ENCODE measurements at places on chromosomes 1 and 21.

DNA sequence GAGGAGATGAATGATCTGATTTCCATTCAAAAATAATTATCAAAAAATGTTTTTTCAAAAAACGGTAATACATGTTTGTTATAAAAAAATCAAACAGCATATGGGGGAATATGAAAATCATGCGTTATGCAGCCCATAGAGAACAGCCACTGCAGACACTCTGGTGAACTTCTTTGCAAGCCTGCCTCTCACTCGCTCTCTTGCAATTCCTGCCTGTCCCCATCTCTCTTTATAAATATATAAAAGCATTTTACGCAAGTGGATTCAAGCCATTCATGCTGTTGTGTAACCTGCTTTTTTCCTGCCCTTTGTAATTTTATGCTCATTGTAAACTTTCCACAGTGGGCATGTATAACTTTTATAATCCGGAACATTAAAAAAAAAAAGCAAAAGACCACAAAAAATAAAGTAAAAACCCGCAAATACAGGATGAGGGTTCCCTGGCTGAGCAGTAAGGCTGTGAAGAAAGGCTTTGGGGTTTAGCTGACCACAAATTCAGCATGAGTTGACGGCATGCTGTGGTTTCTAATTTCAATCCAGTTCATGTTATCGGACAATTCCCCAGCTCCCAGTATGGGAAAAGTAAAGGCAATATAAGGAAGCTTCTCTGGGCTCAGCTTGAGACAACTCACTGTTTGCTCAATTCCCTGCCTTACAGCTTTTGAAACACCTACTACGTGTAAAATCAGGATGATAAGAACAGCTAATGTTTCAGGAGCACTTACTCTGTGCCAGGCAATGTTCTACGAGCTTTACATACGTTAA is 52.8 kb upstream of the ZBTB40 start:
- DNase-seq = no peak

DNA sequence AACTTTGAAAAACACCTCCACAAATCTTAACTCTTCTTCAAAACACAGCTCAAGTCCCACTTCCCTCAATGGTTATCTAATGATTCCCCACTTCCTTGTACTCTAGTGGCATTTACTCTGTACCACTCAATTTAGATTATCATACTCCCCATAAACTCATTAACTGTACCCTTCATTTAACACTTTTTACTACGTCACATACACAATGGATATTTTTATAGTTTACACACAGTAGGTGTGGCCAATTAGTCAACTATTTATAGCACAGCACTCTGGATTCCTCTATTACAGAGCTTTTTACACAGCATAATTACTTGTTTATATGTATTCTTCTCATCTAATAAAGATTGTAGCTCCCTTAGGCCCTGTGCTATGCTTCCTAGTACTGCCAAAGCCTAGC is 62.1 kb downstream of the FOXJ3 start:
- DNase-seq = no peak

- DNase-seq = no peak
These were observed 156.2 kb downstream of the AKT3 start for GRCh38 chr1:243693800-243694199.

DNA sequence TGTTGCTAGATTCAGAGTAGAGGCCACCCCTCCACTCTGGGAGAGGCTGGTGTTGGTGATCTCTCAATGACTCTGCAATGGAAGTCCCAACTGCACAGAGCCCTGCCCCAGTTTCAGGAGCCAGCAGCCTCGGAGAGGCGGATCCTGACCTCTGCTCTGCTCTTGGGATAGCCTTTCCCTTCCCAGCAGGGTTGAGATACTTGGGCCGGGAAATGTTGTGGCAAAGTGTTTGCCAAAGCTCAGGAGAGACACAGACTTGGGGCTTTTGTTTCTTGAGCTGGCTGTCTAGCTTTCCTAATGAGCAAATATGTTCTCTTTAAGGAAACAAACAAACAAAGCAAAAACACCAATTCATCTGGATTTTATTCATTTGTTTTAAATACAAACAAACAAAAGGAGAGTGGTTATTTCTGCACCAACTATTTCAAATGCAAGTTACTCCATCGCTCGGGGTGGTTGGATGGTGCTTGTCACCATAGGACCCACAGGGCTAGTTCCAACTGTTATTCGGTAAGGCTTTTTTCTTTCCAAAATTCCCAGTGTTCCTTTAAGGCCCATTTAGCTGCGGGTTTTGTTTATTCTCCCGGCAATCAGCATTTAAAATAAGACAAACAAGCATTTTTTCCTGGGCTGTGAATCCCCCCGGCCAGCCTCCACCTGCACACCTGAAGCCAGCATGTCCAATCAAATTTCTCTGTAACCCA is 193.9 kb upstream of the LMO4 start:
- DNase-seq = no peak

GRCh38 chr1:225936523-225936922 is 4.5 kb downstream of the LEFTY2 start:
- DNase-seq = no peak

DNA sequence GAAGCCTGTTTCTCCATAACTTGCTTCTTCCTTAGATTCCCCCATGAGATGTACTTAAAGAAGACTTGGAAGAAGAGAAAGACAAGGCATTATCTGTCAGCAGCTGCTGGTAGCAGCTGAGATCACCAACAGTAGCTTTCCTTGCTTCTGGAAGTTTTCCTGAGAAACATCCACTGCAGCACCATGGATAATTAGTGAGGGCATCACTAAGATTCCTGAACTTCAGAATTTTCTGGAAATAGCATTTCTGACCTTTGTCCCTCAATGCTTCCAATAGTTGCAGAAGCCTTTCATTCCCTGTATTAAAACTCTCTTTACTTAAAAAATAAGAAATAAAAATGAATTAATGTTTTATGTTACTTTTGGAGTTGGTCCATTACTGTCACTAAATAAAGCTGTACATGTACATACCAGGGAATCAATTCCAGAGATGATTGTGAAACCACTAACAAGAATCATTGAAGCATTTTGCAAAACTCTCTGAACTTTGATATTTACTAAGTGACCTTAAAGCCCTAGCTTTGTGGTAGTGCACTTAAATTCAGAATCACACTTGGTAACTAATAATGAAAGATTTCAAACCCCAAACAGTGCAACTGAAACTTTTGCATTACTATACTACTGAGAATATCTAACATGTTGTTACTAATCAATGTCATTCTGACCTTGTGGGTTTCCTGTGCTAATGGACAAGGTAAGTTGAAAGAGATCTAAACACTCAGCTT is at the start of gene CFHR4:
TSS of gene CFHR4 (plus strand) at position 538 of the 725 bp plus-strand sequence. CDS start at position 637, 99 bp downstream.
- DNase-seq = no peak

GRCh38 chr1:191963286-191963685 is 195.0 kb upstream of the RGS18 start:
- peak; percentile 11 for DNase-seq

DNA sequence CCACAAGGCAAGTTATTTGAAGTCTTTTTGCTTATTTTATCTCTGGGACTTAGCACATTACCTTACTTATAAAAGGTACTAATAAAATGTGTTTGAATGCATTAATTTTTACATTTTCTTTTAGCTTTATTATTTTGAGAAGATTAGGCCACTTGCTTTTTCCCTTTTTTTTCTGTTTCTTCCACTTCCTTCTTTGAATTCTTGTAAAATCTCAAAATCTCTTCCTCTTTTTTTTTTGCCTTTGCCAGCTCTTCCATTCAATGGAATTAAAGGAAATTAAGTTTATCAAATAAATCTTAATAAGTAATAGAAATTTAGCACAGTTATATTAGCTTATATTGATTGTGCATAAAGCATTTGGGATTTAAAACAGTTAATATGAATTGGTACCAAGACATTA is 260.9 kb downstream of the SRGAP2C start:
- DNase-seq = no peak

DNA sequence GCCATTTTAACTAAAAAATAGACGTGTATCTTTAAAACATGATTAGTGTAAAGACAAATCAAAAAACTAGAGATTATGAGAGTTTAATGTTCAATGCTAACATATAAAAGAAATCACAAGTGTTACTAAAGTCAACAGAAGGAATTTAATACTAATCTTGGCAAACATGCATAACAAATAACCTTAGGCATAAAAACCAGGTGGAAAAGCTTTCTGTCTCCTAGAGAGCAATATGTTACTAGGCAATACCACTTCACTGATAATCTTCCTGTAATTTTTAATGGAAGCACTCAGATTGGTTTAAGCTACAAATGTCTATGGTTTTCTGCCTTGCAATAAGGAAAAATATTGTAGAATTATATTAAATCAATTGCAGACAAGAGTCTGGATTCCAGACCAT is 121.9 kb downstream of the NME7 start:
- no peak for DNase-seq

- DNase-seq = no peak
These were observed 19.4 kb upstream of the SLAMF6 start for GRCh38 chr1:160542303-160542945.

- DNase-seq = no peak
These were observed 27.8 kb downstream of the COL18A1 start for GRCh38 chr21:45432575-45433255.

DNA sequence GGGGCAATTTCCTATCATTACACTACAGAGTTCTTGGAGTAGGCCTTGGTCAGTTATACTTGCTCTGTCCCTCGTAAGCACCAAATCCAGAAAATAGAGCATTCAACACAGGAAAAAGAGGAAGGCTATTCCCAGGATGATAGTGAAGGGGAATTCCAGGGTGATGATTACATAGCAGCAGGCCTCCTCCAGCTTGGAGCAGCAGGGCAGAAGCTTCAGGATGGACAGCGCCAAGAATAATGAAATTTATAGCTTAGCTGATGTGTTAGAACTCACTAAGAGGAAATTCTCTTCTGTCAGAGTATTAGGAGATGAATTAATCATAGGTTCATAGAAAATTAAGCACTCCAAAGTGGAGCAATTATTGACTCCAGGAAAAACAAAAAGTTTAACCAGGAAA is 10.8 kb upstream of the SMAP2 start:
- DNase-seq = no peak
